Stimulated activated CD8-positive, alpha-beta memory T cell treated with anti-CD3 and anti-CD28 coated beads, Interleukin-7, amount 100 ng/mL, for 1 hour (primary cell): ENCODE measurements at places on chromosomes 11 and 22.

DNA sequence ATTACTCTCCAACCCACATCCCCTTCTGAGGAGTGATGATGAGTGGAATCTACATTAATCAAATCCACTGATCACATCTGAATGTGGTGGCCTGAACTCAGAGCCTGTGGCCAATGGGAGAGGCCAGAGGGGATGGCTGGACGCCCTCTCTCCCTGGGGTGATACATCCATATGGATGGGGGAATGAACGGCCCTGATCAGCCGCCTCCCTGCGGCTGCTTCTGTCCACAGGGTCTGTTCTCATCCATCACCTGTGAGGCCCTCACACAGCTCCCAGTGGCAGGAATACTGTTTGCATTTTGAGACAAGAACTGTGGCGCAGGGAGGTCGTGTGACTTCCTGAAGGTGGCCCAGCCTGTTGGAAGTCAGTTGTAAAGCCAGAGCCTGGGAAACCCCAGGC is 78.3 kb upstream of the SHISAL1 start:
- no peak for DNase-seq

DNA sequence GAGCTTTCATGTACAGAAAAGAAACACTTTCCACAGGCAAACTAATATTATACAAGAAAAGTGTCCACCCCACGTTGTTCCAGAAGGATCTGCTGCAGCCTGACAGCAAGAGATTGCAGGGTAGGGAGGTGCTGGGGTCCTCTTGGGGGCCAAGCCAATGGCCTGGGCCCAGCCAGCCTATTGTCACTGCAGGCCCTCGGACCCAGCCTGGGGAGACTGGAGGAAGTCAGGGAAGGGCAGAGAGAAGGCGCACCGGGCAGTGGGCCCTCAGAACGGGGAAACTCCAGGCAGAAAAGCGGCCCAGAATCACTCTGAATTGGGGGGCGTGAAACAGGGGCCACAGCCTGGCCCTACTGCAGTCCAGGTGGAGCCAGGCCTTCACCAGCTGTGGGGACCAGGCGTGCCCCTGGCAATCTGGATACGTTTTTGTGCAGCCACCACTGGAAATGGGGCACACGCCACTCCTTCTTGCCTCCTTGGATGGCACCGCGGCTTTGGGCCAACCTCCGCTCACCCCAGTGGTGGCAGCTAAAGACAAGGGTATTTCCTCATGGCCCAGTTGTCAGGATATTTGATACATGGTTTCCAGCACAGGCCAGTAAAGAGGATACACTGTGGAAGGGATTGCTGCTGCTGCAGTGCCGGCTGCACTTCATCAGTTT is 3.9 kb upstream of the NAP1L4 start:
- no peak for DNase-seq

DNA sequence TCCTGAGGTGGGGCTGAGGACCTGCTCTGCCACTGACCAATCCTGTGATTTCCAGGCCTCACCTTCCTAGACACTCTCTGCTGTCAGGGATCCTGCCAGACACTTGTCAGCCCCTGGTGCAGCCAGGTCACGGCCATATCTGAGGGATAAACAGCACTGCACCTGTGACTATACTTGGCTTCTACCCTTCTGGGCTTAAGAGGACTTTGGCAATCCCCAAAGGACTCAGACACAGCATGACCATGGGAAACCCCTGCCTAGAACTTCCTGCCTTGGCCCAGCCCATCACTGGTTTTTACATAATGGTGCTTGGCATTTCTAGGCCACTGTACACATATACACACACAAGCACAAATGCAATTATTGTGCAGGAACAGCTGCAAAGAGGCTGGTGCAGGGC is 11.6 kb upstream of the OLFML1 start:
- no peak for DNase-seq

- DNase-seq: no peak
Observed at GRCh38 chr11:26044389-26044788, 287.5 kb upstream of the ANO3 start.

- no peak for DNase-seq
Observed at GRCh38 chr11:119829402-119829801, 100.4 kb upstream of the NECTIN1 start.

- DNase-seq: no peak
Observed at GRCh38 chr11:128291007-128291406, 296.4 kb downstream of the ETS1 start.

DNA sequence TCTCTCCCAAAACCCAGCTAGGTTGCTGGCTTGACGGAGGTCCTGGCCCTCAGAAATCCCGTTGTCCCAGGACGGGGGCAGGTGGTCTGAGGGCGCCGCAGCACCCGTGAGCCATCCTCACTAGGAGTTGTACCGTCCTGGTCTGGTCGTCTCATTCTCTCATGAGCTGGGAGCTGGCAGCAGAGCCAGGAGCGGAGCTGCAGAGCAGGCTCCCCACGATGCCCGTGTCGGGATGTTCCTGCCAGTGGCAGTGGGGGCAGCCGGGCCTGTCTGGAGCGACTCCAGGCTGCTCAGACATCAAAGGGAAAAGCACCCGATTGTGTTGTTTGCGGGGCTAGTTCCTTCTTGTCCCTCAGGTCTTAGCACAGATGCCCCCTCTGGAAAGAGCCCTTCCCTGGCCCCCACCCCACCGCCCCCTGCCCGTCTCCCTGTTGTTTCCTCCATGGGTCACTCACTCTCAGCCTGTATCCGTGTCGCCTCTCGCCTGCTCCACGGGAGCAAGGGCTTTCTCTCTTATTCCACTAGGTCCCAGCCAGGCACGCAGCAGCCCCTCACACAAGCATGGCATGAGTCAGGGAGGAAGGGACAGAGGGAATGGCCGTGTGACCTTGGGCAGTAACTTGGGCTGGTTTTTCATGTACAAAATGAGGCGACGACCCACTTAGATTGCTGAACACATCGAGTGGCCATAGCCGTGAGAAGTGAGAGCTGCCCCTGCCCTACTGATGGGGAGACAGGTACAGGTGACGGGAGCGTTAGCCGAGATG is 23.2 kb upstream of the MGAT3 start:
- DNase-seq: no peak

GRCh38 chr11:75434886-75435570 is 2.0 kb upstream of the KLHL35 start:
- DNase-seq: no peak

- no peak for DNase-seq
Observed at GRCh38 chr11:110355011-110355744, 58.8 kb upstream of the RDX start.

DNA sequence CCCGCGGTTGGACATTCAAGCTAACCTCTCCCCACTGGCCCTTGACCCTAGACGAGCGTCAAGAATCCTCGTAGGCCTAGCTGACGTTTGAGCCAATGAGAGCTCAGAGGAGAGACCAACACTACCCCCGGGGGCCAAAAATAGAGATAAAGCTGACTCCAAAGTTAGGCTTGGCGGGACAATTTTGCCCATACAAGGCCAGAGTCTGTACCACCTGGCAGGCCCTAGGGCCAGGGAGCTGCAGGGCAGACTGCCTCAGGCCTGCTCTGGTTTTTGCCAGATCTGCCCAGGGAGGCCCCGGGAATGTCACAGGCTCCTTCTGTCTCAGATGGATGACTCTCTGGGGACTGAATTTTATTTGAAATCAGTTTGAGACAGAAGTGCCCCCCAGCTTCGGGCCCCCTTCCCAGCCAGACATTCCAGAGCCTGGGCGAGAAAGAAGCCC is 40.8 kb upstream of the ACCSL start:
- no peak for DNase-seq
